ENCODE measurements at places on chromosomes 5 and 9. TPM values are rescaled to one million over a fixed set of nuclear protein-coding genes. Genes with fewer than 3 reads are reported as not detected.
A peak's percentile ranks its signal among the peaks of the same experiment; 100 is the strongest.

DNA sequence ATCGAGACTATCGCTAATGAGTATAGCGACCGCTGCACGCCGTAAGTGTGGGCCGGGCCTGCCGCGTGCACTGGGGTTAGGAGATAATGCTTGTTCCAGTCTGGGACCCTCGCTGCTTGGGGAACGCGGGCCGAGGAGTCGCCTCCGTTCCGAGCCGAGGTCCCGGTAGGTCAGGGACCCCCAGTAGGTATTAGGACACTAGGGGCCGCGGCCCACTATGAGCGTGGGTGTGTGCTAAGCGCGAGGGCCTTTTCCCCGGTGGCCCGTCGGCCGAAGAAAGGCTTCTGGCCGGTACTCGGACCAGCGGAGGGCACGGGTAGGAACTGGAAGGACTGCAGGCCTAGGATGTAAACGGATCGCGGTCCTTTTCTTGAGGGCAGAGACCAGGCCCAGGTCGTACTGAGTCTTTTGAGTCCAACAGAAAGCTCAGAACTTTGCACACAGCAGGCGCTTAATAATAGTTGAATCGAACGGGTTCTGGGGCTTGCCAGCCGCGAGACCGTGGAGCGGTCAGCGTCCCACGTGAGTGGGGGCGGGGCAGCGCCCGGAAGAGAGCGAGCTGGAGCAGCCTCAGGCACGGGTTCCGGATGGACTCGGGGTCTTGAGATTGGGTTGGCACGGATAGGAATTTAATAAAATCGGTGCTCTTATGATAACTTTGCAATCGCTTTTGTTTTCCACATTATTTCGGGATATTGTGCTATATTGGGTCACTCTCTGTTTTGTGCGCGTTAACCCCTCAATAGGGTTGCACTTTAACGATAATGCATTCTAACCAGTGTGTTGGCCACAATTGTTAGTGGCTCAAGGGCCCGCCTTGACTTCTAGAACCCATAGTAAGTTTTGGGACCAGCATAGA lies 733 bp downstream of the HSPA4 start:
- peaks cover 53% of the 10 kb centered on the region for H3K4me1 ChIP-seq
- no peaks in the 10 kb centered on the region for H3K27me3 ChIP-seq
- peak overlapping the region; percentile 100 for H3K27ac ChIP-seq
- H3K36me3 ChIP-seq = no peaks in the 10 kb centered on the region
- H3K4me3 ChIP-seq = peak overlapping the region; percentile 99

- no peaks in the 10 kb centered on the region for H3K36me3 ChIP-seq
- no peak for DNase-seq
- H3K27me3 ChIP-seq = no peaks in the 10 kb centered on the region
- no peak overlapping the region for H3K4me3 ChIP-seq
- no peak overlapping the region for H3K27ac ChIP-seq
Measured at GRCh38 chr5:74647096-74647495, 6.6 kb upstream of the ENC1 start.

GRCh38 chr5:59609501-59610265 lies 283.8 kb downstream of the PDE4D start:
- no peak overlapping the region for H3K27ac ChIP-seq
- no peak overlapping the region for H3K4me3 ChIP-seq
- H3K4me1 ChIP-seq = no peaks in the 10 kb centered on the region
- no peaks in the 10 kb centered on the region for H3K27me3 ChIP-seq

CCNB1 gene
- total RNA-seq = 3.6 TPM

DNA sequence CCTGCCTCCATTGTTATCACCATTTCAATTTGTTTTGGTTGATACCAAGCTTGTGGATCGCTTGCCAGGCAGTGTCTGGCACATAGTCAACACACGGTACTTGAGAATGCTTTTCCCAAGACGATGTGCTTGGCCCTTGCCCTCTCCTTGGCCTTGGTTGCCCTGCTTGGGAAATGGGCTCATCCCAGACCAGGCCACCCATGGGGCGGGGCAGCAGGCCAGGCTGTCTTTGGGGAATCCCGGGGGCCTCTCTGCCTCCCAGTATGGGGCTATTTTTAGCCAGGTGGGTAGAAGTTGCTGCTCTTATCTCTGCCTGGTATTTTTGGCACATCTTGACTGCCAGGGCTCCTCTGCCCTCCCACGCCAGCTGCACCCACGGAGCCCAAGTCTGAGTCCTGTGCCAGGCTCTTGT lies 49.9 kb downstream of the LMX1B start:
- no peak overlapping the region for H3K27ac ChIP-seq
- H3K36me3 ChIP-seq = no peaks in the 10 kb centered on the region
- peaks cover 2% of the 10 kb centered on the region for H3K4me1 ChIP-seq
- DNase-seq = no peak
- peaks cover 42% of the 10 kb centered on the region for H3K27me3 ChIP-seq
- H3K4me3 ChIP-seq = no peak overlapping the region
